Stimulated activated CD8-positive, alpha-beta memory T cell treated with anti-CD3 and anti-CD28 coated beads, Interleukin-4, amount 100 ng/mL, for 4 hours (primary cell): ENCODE measurements at places on chromosomes 2 and 18.

DNA sequence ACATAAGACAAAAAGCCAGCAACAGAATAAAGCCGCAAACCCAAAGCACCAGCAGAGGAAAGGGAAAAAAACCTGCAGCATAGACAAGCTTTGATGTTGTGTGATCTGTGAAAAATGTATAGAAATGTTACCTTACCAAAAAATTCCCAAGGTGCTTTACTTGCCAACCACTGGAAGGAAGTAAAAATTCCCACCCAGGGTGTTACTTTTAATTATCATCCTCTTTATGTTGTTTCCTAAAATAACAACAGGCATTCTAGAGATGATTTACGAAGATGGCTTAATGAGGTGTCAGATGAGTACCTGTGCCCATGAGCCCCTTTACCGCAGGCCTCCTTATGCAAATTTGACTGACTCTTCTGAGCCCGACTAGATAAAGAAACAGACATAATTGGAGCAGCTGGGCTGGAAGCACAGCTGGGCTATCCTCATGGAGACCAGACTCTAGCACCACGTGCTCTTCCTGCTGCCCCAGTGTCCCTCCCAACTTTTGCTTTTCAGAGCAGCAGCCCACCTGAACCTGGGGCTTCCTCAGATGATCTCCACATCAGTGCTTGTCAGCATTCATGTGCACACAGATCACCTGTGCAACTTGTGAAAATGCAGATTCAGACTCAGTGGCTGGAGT is 41.5 kb downstream of the SRSF7 start:
- DNase-seq, result no peak

- DNase-seq, result no peak
Observed at GRCh38 chr2:42853549-42854206, 61.3 kb upstream of the HAAO start.

DNA sequence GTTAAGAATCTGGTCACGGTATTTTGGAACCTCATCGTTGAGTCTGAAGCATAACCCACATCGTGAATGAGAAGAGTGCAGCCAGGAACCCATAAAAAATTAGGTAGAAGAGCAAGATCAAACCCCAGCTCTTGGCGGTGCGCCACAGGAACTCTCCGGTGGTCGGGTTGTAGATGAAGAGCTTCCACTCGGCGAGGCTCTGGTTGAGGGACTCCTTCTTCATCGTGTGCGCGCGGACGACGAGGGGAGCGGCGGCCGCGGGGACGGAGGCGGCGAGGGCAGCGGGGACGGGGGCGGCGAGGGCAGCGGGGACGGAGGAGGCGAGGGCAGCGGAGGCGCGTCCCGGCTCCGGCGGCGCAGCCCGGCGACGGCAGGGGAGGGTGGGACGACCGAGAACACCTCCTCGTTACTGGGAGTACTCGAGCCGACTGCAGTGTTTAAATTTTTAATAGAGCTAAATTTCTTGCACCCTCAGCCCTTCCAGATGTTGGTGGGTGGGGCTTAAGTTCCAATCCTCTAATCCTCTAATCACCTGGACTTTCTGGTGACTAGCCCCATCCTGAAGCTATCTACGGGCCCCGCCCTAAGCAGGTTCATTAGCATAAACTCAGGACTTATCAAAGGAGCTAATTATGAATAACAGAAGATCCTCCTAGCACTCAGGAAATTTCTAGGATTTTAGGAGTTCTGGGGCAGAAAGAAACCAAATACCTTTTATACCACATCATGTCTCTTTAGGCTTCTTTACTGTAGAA is 20.4 kb upstream of the PAPOLG start:
- DNase-seq, result no peak

- DNase-seq, result no peak
Observed at GRCh38 chr2:144111437-144111836, 408.5 kb downstream of the ZEB2 start.

- DNase-seq, result peak; percentile 22
Observed at GRCh38 chr2:240021488-240022104, 3.5 kb downstream of the NDUFA10 start.

DNA sequence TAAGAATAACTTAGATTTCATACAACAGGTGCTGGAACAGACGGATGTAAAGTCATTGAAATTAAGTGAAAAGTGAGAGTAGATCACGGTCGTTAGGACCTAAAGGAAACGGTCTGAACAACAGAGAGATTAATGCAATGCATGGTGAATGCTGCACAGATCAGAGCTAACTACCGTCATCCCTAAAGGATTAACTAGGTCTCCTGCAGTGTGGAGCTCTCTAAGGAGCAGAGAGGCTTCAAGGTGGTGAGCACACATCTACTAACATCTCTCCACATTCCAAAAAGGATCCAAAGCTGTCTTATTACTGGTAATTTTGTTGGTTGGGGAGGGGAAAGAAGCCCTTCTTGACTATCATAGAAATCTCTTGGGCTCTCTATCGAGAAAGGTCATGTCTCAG is 75.3 kb downstream of the CABYR start:
- no peak for DNase-seq

DNA sequence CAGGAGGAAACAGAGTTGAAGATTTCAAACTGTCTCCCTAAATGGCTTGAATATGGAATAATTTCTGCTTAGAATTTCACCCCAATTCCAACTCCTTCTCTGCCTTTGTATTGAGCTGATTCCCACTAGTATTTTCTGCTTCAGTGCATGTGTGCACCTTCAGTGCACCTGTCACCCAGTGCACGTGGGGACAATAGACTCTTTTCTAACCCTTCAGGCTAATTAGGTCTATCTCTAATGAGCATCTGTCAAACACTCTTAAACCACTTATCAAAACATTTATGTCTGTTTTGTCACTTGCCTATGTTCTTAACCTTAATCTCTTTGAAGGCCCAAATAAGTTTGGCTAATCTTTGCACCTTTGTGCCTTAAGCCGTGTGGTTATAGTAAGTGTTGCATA is 232.0 kb upstream of the NETO1 start:
- DNase-seq, result no peak

GRCh38 chr18:41751161-41751560 is 203.9 kb upstream of the PIK3C3 start:
- DNase-seq, result no peak

GRCh38 chr2:141438536-141438935 is 692.3 kb downstream of the LRP1B start:
- DNase-seq, result no peak

DNA sequence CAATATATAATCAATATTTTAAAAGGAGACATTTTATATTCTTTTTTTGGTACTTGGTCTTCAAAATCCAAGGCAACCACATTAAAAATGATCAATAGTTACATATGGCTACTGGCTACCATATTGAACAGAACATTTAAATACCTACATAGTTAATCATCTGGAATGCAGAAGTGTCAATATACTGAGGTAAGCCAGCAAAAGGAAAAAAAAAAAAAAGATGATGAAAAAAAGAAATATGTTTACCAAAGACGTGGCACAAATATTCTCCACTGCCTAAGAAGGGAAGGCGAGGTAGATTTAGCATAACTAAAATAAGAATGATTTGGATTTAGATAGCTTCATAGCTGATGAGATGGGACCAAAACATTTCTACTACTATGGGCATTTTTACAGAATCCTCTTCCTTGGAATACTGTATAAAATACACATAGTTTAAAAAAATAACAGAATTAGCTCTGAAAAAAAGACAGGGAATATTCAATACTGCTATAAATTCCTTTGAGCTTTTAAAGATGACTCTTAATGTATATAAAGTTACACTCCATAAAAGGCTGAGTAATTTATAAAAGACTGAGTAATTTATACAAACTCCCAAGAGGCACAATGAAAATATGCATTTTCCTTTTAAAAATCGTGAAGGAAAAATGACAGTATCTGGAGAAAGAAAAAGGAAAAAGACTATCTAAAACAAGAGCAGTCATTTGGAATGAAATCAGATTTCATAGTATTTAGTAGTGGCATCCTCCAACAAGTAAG is 63.5 kb downstream of the CDH2 start:
- no peak for DNase-seq

- no peak for DNase-seq
Observed at GRCh38 chr2:62029910-62030309, 124.4 kb downstream of the COMMD1 start.

GRCh38 chr18:2905854-2906703 is 59.3 kb downstream of the EMILIN2 start:
- peak; percentile 7 for DNase-seq

GRCh38 chr18:50079571-50080295 is 115.2 kb downstream of the MYO5B start:
- DNase-seq, result no peak

- DNase-seq, result no peak
Observed at GRCh38 chr2:174176898-174177297, 71.4 kb downstream of the OLA1 start.

DNA sequence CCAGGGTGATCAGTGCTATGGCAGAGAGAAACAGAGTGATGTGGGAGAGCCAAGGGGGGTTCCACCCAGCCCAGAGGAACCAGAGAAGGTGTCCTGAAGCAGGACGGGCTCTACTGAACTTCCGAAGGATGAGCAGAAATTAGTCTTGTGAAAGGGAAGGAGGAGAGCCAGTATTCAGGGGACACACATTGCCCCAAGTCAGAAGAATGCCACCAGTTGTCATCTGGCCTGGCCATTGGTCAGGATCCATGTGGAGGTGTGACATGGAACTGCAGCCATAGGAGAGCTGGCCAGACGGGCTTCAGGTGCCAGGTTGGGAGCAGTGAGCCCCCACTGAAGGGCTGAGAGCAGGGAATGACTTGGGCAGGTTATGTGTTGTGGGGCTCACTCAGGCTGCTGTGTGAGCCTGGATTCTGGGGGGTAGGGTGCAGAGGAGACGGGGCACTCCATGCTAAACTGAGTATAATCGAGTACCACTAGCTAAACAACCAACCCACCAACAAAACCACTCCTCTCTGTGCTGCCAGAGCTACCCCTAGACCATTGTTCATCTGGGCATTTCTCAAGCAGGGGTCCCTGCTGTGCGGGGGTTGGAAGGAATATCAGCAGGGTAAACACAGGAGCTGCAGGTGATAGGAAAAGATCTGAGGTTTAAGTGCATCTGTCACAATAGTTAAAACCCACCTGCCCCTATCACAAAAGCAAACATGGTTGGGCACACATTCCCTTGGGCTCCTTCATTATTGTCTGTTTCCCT is 25.3 kb downstream of the MARCO start:
- no peak for DNase-seq

DNA sequence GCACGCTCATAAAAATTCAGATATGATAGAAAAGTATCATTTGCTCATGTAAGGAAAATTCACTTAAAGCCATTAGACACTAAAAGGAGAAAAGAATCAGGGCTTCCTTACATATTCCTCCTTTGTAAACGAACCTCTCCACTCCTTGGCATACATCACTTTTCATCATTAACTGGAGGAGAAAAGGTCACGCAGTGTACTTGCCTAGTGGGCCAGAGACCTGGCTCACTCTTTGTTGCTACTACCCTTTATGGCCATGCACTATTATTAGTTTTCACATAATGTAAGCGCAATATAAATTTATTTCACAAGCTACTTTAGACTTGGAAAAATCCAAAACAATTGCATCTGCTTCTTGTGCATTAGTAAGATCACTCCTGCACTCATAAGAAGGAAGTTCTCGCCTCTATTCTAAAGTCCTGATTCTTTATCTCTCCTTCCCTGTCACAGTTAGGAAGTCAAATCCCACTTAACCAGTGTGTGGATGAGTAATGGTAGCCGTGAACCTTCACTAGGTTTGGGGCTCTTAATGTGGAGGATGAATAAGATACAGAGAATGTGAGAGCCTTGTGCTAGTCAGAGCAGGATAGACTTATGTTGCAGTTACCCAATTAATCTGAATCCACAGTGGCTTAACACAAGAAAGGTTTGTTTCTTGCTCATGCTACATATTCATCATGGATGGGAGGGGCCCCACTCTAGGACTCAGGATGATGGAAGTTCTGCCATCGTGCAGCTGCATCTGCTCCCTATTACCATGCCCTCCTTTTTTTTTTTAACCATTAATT is 115.0 kb upstream of the GLS start:
- no peak for DNase-seq

DNA sequence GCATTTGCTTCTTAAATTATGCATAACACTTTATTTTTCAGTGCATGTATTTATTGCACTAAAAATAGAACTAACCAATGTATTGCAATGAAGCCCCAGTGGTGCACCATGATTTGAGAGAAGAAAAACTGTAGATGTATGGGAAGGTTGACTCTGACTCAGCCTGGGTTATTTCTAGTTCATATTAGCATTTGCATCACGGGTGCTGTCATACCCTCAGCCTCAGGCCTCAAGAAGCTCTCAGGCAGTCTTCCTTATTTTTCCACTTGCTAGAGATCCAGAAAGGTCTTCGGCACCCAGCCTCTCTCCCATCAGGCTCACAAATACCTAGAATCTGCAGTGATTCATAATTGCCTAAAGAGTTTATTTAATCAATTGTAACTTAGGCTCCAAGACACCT is 148.0 kb downstream of the DNER start:
- no peak for DNase-seq

- no peak for DNase-seq
Observed at GRCh38 chr2:203797276-203797675, 70.3 kb upstream of the CTLA4 start.

GRCh38 chr2:164697688-164698461 is 76.6 kb upstream of the GRB14 start:
- DNase-seq, result no peak

GRCh38 chr2:9017411-9017810 is 13.9 kb upstream of the MBOAT2 start:
- no peak for DNase-seq

DNA sequence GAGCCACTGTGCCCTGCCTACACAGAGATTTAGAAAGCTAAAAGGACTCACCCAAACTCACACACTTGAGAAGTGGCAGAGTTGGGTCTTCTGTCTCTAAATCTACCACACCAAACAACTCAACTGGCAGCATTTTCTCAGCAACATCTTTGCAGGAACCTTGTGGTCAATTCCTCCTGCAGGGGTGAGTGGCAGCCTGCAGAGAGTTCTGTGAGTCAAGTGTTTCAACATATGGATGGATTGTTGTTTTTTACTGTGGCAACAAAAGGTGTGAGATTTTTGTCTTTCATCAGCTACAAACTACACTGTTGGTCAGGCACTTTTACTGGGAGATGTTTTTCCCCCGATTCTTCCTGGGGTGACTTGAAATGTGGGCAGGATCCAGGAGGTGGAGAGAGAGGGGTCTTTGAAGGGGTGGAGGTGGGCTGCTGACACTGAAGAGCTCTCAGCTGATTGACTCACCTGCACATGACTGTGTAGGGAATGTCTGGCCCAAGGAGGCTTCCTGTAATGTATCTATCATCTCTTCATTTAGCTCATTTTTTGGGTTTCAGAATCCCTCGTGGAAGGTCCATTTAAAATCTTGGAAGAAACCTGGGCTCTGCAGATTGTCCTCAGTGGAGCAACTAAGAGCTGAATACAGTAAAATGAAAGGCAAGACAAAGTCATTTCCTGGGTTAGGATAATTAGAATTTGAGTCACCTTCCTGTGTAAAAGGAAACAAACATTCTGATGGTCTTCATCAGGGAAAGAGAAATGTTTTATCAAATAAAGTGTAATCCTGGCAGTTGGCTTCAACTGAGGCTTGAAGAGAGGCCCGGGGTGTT is 98.6 kb downstream of the MSH2 start:
- no peak for DNase-seq

- DNase-seq, result no peak
Observed at GRCh38 chr2:26246818-26247217, 2.1 kb downstream of the HADHB start.
